ENCODE measurements at places on chromosomes 6 and 20.
A peak's percentile ranks its signal among the peaks of the same experiment; 100 is the strongest.

GRCh38 chr20:11906626-11907480, 10.8 kb upstream of the BTBD3 start:
- no peak for DNase-seq

GRCh38 chr6:166058064-166058739, 109.4 kb downstream of the TBXT start:
- no peak for DNase-seq

DNA sequence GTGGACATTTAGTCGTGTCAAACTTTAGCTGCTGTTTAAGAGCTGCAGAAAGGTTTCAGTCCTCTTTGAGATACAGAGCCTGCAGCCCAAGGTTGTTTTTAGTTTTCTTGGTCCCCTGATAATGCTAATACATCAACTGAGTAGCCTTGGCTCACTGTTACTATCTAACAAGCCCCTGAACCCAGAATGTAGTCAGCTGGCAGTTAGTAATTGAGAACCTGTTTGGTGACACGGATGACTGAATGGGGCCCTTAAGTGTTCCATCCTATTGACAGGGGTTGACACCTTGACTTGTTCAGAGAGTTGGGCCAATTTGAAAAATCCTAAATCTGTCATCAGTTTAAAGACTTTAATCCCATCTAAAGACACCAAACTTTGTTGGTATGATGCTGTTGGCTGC, 2.8 kb downstream of the RTN4IP1 start:
- no peak for DNase-seq

GRCh38 chr6:21947731-21948386, 349.0 kb downstream of the PRL start:
- DNase-seq = no peak

DNA sequence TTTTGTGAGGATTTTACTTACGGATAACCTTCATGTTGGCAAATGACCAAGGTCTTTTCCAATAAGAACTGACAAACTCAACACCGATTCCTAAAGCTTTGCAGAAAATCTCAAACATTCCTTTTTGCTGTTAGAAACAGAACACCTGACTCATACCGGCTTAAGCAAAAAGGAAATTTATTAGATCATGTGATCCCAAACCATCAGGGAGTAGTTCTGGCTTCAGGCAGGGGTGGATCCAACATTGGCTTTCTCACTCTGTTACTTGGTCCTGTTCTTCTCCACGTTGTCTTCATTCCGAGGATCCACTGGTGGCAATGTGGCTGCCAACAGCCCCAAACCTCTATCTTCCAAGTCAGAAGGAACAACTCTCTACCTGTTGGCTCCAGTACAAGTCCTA, 95.9 kb upstream of the PMEPA1 start:
- no peak for DNase-seq

DNA sequence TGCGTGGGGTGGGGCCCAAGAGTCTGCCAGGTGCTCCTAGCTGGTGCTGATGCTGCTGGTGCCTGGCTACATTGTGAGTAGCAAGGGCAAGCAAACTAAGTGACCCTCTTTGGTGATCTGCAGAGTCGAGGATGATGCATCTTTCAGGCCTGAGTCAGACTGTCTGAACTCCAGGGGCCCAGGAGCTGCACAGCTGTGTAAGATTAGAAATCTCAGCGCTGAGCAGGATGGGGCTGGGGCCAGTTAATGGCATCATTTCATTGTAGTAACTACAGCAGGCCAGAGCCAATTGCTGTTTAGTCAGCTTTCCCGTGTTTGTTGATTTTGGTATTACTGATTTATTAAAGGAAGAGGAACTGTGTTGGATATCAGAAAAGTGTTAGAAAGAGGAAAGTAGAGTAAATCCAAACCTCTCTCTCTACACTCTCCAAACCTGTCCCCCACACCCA, 365.2 kb downstream of the PAX1 start:
- no peak for DNase-seq

DNA sequence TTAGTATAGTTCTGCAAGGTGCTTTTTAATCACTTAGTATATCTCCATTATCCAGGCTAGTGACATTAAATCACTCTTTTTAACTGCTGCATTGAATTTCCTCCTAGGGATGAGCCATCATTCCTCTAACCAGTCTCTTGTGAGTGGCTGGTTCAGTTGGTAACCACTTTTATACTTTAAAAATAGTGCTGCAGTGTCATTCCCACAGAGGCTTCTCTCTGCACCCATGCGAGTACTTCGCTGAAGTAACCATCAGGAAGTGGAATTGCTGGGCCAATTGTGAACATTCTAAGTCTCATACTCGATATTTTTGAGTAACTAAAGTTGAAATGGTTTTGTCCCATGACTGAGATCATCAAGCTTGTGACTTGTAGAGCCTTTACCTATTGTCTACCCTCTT, 2.1 kb downstream of the BTN3A2 start:
- DNase-seq = no peak

DNA sequence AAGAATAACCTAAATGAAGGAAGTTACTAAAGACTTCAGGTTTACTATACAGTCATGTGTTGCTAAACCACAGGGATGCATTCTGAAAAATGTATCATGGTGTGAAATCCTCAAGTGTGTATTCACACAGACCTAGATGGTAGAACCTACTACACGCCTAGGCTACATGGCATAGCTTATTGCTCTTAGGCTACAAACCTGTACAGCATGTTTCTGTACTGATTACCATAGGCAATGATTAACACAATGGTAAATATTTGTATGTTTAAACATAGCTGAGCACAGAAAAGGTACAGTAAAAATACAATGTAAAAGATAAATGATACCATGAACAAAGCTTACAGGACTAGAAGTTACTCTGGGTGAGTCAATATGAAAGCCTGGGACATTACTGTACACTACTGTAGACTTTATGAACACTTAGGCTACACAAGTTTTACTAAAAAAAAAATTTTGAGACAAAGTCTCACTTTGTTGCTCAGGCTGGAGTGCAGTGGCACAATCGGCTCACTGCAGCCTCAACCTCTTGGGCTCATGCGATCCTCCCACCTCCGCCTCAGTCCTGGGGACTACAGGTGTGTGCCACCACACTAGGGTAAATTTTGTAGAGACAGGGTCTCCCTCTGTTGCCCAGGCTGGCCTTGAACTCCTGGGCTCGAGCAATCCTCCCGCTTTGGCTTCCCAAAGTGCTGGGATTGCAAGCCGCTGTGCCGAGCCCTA, 36.0 kb downstream of the ADNP start:
- no peak for DNase-seq

GRCh38 chr6:165090242-165090641, 219.2 kb downstream of the C6orf118 start:
- DNase-seq = no peak

DNA sequence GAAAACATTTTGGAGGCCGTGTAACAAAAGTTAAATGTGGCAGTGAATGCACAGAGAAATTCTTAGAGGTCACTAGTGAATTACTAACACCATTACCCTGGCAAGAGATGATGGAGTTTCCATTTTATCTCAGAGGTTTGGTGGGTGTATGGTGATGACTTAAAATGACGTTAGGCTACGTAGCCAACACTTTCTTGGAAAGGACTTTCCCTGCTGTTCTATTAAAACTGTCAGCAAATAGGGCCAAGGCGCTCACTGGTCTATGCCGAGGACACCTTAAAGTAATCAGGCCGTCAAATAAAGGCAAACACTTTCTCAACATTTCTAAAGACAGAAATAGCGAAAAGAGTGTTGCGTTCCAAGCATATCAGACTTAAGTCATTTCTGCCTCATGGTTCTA, 160.8 kb downstream of the GMPR start:
- DNase-seq = no peak

GRCh38 chr6:161394437-161394836, 120.6 kb upstream of the AGPAT4 start:
- peak; percentile 6 for DNase-seq

DNA sequence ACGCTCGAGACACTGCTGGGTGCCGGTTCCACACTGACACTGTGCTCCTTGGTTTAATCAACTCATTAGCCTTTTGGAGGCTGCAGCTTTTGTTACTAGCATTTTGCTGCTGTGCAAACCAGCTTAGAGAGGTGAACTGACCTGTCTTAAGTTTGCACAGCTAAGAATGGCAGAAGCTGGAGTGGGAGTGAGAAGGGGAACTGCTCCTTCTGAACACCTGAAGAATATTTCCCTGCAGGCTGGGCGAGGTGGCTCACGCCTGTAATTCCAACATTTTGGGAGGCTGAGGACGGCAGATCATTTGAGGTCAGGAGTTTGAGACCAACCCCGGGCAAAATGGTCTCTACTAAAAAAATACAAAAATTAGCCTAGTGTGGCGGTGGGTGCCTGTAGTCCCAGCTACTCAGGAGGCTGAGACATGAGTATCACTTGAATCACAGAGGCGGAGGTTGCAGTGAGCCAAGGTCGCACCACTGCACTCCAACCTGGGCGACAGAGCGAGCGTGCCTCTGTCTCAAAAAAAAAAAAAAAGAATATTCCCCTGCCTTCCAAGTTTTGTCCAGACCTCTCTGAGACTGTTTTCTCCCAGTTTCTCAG, 5.0 kb downstream of the CEBPB start:
- no peak for DNase-seq

GRCh38 chr20:49775229-49775693, 37.4 kb upstream of the SLC9A8 start:
- no peak for DNase-seq

- no peak for DNase-seq
Observed at GRCh38 chr6:68108233-68108835, 526.7 kb upstream of the ADGRB3 start.

Measured in T-helper 2 cell (primary cell).